Skin of body (tissue), 3 donors: ENCODE measurements at places on chromosomes 4 and X.

GRCh38 chr4:15653864-15654592 is 1.1 kb downstream of the FBXL5 start:
- no peak for DNase-seq

- DNase-seq = no peak
These were observed 2.4 kb upstream of the SLIT2 start for GRCh38 chr4:20249333-20249732.

- no peak for DNase-seq
These were observed 125.5 kb upstream of the MBNL3 start for GRCh38 chrX:132614297-132614696.

DNA sequence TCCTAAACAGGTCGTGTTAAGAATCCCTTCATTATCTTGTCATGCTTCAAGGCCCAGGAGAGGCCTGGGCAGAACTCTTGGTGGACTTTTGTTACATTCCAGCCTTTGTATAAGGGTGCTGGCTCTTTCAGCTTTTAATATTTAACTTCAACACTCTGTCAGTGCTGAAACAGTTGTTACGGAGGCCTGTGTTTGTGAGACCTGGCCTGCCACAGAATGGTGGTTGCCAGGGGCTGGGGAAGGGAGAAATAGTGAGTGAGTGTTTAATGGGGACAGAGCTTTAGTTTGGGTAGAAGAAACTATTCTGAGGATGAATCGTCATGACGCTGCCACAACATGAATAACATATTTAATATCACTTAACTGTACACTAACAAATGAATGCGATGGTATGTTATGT is 1027.6 kb upstream of the PRKX start:
- no peak for DNase-seq

- DNase-seq = no peak
These were observed 344.1 kb downstream of the SH2D1A start for GRCh38 chrX:124690495-124690894.

- peak; percentile 33 for DNase-seq
These were observed 109.8 kb upstream of the HPGD start for GRCh38 chr4:174631901-174632758.

- no peak for DNase-seq
These were observed 16.6 kb downstream of the ENPEP start for GRCh38 chr4:110492522-110492921.

GRCh38 chr4:141860974-141861373 is 224.6 kb downstream of the IL15 start:
- DNase-seq = no peak

DNA sequence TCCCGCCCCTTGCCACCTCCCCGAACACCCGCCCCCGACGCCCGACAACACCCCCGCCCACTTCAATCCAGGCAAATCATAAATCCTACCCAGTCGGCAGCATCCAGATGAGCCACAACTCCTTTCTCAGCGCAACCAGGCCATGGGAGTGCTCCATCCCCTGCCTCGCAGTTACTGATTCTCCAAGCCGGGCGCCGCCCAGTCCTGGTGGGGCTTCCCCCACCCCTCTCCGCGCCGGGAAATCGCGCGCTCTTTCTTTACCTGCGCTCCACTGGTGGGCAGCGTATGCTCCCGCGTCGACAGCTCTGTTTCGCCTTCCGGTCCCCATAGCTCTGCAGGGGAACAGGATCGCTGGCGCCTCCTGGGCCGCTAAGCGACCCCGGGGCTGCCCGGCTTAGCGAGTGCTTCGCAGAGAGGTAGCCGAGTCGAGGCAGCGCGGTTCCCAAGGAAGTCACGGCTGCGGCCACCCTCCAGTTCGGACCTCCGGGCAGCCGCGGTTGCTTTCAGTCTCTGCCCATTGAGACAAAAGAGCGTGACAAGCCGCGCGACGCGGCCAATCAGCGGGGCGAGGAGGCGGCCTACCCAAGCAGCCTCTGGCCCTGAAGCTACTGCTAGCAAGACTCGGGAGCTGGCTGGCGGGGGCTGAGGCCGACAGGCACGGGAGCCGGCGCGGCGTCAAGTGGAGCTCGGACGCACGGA is 43.7 kb upstream of the TMSB15B start:
- peak; percentile 23 for DNase-seq

DNA sequence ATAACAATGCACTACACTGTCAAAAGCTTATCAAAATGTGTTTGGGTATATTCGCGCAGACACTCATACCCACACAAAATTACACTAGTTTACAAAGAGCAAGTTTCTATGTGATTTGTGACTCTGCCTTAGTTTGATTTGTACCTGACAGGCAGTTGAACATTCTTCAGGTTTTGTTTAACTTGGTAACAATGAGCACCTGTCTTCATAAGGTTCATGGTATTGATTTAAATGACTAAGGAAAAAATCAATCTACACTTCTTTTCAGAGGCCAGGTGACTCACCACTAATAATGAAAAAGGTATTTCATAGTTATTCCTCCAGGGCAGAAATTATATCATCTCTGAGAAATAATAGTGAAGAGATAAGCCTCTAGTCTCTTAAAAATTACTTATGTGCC is 1114.6 kb upstream of the AGA start:
- no peak for DNase-seq

DNA sequence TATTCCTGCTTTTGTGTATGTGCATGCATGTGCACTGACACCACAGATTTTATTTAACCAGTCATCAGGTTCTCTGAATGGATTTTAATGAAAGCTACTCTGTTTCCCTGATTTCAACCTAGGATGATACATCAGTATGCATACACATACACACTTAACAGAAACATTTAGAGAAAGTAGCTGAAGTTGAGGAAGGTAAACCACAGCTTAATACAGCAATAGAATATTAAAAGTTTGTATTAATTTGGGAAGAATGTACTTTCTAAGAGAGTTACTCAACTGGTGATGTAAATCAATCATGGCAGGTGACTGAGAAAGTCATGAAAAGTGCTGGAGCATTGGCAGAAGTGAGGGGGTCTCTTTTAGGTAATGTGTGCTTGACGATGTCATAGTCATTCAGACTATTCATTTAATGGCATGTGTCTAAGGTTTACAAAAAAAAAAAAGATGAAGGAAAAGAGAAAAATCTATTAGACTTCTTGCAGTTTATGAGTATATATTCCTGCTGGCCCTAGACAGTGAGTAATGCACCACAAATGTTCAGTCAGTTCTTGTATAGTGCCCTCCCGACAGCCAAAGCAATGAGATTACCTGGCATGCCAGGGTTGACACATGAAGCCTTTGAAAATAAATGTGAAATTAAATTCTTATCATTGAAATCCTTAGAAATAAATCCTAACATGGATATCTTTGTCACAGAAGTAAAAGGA is 187.6 kb downstream of the RAPGEF2 start:
- no peak for DNase-seq

DNA sequence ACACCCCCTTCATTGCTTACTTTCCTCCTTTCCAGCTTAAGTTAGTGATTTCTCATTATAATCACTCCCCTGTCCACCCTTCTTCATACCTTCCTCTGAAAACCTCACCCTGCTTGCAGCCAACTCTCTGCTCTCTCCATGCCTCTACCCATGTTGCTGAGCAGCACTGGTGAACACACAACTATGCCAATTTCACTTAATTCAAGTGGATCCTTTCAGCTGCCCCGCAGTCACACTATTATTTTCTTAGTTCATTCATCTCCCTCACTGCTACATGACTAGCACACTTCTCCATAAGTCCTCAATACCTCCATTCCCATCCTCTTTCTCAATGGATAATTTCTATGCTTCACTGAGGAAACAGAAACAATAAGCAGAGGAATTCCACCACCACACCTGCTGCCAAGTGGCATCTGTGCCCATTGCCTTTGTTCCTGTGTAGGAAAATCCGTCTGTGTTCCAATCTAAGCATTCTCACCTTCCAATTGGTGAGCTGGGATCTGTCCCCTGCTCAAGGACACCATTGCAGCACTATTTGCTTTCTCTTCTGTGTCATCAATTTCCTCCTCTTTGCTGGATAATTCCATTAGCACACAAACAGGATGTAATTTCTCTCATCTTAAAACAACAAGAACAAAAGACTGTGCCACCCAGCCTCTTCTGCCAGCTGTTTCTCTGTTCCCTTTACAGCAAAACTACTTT is 25.2 kb upstream of the PRSS48 start:
- no peak for DNase-seq

DNA sequence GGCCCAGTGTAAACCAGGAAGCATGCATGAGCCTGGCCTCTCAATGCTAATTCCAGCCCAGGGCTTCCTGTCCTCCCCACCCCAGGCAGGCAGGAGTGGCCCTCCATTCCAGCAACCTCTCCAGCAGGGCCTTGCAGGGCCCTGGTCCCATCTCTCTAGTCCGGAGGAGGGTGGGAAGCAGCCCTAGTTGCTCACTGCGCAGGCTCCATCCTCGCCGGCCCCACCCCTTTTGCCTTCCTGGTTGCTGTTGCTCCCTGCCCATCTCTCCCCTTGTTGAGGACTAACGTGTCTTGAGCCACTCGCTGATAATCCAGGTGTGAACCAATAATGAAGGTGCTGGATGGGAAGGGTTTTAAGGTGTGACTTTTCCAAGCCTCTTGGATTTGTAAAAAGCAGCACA is 161.2 kb upstream of the BCOR start:
- DNase-seq = no peak

DNA sequence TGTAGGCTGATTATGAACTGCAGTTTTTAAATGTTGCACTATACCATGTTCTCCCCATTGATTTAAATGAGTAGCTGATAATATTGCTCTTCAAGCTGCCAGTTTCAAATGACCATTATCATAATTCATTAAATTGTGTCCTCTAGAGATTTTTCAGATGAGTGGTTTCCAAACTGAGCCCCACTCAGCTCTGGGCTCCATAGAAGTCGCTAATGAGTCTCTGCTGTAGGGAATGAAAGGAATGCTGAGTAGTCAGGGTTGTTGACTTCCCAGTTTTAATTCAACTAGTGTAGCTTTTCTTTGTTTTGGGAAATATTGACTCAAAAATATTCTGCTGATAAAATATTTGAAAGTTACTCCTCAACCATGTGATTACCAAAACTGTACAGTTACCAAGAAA is 1081.1 kb downstream of the ARAP2 start:
- no peak for DNase-seq

GRCh38 chr4:168683595-168683994 is 186.7 kb downstream of the PALLD start:
- no peak for DNase-seq

- DNase-seq = no peak
These were observed 131.7 kb upstream of the VCX3A start for GRCh38 chrX:6666624-6667023.

- DNase-seq = no peak
These were observed 68.9 kb downstream of the TMEM131L start for GRCh38 chr4:153534792-153535629.

DNA sequence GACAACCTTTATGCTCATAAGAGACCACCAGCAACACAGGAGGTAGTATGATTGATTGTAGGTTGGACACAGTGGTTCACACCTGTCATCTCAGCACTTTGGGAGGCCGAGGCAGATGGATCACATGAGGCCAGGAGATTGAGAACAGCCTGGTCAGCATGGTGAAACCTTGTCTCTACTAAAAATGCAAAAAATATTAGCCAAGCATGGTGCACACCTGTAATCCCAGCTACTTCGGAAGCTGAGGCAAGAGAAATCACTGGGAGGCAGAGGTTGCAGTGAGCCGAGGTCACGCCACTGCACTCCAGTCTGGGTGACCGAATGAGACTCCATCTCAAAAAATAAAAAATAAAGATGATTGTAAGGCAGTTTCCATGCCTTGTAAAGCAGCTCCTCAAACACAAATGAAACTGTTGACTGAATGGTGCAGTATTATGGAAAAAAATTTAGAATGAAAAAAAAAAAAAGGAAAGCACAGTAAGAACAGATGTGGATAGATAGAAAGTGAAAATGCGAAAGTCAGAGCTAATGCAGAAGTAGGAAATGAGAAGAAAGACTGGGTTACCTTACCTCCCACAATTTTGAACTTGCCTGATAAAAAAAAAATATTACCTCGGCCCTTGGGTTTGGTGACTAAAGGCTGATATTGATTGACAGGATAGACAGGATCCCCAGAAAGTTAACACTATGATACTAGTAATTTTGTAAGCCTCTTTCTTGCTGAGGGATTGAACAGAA is 249.2 kb upstream of the TRAM1L1 start:
- no peak for DNase-seq

DNA sequence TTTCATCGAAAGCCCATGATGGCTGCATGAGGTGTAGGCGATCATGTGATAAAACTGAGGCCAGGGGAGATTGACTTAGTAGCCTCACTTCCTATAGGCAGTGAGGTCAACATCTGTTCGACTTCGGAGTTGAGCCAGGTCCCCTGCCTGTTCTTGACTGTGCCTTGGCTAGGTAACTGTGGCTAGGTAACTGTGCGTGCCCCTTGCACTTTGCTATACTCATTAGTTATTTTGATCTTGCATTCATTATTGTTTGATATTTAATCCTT is 55.0 kb downstream of the CLDN34 start:
- no peak for DNase-seq

GRCh38 chr4:138487670-138488069 is 245.5 kb upstream of the SLC7A11 start:
- no peak for DNase-seq

DNA sequence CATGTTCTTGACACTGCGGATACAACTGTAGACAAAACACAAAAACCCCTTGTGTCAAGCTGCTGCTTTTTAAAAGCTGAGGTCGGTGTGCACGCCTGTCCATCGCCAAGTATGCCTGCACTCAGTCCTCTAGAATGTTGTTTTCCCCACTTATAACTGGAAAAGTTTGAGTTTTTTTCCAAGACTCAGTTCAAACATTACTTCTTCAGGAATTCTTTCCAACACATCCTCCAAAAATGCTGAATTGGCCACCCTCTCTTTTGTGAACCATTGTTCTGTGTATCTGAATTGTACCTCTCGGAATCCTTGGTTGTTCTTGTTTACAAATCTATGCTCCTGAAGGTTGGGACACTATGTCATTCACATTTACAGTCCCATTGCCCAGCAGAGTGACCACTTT is 94.6 kb downstream of the REELD1 start:
- no peak for DNase-seq

- DNase-seq = no peak
These were observed 26.2 kb downstream of the CUL4B start for GRCh38 chrX:120534413-120535205.

GRCh38 chr4:80183250-80184052 is 13.9 kb upstream of the PRDM8 start:
- DNase-seq = peak; percentile 35

DNA sequence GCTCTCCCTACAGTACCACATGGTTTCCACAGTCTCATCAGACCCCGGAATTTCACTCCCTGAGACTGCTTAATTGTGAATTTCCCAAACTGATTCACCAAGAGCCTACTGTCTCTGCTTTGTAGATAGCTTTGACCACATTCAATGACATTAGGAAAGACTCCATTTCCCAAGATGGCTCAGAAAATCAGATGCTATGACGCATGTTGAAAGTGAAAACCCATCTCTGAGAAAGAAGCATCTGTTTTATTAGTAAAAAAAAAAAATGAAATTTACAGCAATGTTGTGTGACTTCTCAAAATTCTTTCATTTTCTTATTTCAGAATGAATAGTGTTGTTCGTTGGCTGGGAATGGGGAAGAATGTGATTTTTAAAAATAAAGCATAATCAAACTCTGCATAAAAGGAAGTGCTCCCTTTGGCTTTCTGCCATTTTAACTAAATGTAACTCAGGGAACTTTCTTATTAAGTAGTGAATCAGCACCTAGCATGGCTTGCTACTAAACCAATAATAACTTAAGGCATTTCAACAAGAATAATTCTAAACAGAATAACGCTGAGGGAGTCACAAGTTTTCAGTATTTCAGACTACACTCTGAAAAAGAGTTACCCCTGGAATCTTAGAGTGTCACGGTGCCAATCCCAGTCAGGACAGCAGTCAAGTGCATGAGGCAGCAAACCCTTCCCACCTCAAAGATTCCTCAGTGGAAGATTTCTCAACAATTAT is 97.4 kb upstream of the MYOZ2 start:
- no peak for DNase-seq

GRCh38 chrX:108250654-108251579 is 159.3 kb downstream of the ATG4A start:
- DNase-seq = peak; percentile 6
